Activated T-helper 1 cell treated with anti-CD3 and anti-CD28 coated beads, Interleukin-2, amount 50 U/mL, for 16 hours (primary cell): ENCODE measurements at places on chromosomes 5 and 9.

DNA sequence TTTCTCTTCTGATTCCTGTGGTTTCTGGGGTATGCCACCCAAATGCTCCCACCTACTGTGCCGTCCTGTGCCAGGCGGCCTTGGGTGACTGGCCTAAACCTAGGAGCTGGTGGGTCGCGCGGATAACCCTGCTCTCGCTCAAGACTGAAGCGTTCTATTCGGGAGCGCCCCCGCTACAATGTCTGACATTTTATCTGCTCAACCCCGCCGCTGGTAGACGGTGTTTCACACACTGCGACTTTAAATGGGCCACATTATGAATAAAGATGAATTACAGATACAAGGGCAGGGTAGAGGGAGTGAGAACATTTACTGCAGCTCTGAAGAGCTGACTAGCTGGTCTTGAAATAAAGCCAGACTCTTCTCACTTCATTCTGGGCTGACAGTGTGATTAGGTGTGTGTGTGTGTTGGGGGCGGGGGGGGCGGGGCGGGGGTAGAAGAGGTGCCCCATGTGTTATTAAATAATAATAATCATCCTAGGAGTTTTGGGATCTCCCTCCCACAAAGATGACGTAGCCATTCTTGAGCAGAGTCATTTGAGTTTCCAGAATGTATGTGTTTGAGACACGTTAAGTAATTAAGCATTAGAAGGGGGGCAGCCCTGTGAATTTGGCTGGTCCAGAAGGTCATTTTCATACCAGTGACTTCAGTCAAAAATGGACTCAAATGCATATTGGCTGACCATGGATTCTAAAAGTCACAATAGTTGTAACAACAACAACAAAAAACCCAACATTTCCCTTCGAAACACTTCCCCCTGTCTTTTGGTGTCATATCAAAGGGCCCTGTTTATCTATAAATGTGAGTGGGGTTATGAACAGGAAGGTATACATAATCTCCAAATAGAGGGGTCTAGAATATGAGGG, 1.0 kb upstream of the PTCH1 start:
- no peak for DNase-seq

GRCh38 chr5:181161534-181162175, 14.3 kb downstream of the OR2V2 start:
- DNase-seq = no peak

GRCh38 chr5:142810743-142811290, 40.6 kb downstream of the ARHGAP26 start:
- DNase-seq = no peak

DNA sequence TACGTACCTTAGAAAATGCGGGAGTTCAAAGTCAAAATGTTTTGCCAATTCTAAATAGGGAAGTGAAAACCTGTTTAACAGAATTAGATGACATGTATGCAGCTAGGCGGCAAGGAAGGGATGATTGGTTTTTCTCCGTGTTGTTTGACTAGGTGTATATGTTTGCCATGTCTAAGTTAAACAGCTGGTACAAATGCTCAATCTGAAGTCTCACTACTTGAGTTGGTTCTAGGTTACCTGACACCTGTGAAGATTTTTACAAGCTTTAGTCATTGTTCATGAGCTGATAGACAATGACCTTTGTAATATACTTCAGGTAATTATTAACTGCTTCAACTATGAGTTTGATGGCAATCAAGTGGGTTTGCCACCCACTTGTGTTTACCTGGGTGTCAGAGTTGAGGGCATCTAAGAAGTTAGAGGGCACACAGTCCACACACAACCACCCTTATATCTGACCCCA, 74.3 kb downstream of the SLC44A1 start:
- no peak for DNase-seq

GRCh38 chr5:124444147-124444775, 302.2 kb downstream of the ZNF608 start:
- DNase-seq = no peak

GRCh38 chr5:98066910-98067309, 706.6 kb upstream of the RGMB start:
- DNase-seq = no peak

DNA sequence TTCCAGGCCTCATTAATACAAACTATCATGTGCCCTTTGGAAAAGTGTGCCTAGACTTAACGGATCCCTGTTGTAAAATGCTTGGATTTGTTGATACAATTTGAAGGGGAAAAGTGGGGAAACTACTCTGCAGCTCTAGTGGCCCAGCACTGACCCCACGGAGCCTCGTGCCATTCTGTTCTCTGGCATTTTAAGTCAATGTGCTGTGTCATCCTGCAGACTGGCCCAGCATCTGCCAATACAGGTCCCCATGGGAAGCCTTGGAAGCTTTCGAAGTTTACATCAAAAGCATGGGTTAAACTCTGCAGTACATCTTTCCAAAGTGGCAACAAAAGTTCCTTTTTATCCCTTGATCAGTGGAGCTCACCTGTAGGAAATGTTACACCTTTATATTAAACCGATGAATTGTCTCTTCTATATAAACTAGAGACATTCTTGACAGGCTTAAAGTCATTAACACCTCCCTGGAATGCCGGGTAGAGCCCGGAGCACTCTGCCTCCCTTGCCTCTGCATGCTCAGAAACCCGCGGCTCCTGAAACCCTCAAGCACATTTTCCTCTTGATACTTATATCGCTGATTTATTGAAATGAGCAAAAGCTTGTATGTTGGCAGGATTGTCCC, 596.0 kb upstream of the ADAMTS16 start:
- no peak for DNase-seq

- no peak for DNase-seq
These were observed 866.1 kb downstream of the TLE4 start for GRCh38 chr9:80437825-80438224.

- no peak for DNase-seq
These were observed 385.5 kb upstream of the MEF2C start for GRCh38 chr5:89268460-89268859.

GRCh38 chr5:37494756-37495155, 115.6 kb downstream of the WDR70 start:
- no peak for DNase-seq

DNA sequence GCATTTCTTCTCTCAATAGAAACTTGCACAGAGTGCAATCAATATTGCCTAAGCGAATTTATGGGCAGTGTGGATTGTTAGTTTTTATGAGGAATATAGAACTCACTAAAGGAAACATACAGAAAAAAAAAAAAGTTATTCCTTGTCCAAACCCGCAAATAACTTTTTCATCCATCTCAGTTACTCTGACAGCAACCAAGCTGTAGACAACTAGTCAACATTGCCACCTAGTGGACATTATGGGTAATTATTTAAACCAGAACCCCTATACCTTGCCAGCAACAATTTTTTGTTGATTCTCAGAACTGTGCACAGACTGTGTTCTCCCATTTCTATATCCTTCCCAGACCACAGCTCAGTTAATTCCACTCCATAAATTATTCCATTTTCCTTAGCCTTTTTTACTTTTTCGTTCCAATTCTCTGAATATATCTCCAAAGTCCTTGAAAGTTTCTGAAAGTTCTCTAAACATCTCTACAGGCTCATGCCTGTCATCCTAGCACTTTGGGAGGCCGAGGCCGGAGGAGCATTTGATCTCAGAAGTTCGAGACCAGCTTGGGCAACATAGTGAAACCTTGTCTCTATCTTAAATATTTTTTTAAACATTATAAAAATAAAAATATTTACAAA, 2.6 kb upstream of the AFAP1L1 start:
- DNase-seq = no peak

DNA sequence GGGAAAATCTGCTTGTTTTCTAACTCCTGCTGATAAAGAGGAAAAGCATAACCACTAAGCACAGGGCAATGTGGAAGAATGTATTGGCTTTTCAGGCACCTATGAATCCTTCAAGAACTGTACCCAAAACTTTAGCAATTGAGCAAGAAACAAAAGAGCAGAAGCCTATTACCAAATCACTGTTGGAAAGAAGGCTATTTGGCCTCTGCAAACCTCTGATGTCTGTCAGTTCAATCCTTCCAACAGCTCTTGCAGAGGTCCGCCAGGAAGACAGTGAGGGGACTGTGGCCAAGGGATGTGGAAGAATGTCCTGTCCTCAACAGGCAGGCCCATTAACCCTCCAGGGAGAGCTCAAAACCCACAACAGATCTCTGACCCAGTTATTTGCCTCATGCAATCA, 328.6 kb downstream of the ENC1 start:
- DNase-seq = no peak

DNA sequence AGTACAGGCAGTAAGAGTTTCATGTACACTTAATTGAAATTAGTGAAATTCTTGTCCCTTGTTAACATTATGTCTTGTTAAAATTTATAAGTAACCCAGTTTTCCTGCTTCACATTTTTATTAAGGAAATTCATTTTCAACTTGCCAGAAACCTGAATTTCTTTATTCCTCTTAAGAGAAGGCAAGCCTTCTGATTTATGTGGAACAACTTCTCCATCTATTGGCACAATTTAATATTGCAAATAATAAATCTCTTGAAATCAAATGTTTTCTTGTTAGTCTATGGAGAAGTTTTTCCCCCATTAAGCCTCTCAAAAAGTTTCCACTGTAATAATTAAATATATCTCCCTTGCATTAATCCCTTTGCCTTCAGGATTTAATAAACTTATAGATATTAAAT, 33.8 kb upstream of the ACO1 start:
- no peak for DNase-seq

- DNase-seq = no peak
These were observed 8.0 kb downstream of the BRD3 start for GRCh38 chr9:134059661-134060395.

GRCh38 chr5:56814361-56814962, 887 bp upstream of the MAP3K1 start:
- DNase-seq = peak; percentile 26

DNA sequence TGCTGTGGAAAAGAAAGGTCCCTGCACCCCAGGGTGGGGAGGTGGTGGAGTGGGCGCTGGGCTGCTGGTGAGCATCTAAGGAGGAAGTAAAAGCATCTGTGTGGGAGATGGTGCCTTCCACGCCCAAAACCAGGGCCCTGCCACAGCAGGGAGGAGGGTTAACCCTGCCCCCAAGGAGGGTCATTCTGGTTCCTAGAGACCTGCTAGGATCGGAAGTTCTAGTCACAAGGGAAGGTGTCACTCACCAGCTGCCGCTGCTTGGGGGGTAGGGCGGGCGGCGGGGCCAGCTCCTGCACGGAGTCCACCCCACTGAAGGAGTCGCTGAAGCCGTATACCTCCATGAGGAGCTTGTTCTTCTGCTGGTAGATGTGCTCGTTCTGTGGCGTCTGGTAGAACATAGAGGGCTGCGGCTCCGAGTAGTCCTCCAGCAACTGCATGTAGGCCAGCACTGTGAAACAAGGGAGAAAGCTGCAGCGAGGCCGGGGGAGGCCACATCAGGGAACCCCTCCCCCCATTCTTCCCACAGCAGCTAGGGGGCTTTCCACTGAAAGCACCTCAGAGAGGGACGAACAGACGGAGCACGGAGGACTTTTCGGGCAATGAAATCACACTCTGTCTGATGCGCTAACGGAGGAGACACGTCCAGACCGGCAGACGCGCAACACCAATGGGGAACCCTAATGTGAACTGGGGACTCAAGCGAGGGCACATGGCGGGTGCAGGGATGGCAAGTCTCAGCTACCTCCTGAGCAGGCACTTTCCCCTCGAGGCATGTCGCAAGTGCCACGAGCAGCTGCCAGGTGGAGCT, 76.4 kb downstream of the PRRT1B start:
- DNase-seq = no peak

GRCh38 chr5:68395926-68396511, 180.5 kb downstream of the PIK3R1 start:
- DNase-seq = no peak

- DNase-seq = no peak
These were observed 75.4 kb downstream of the PRR16 start for GRCh38 chr5:120539471-120539870.

DNA sequence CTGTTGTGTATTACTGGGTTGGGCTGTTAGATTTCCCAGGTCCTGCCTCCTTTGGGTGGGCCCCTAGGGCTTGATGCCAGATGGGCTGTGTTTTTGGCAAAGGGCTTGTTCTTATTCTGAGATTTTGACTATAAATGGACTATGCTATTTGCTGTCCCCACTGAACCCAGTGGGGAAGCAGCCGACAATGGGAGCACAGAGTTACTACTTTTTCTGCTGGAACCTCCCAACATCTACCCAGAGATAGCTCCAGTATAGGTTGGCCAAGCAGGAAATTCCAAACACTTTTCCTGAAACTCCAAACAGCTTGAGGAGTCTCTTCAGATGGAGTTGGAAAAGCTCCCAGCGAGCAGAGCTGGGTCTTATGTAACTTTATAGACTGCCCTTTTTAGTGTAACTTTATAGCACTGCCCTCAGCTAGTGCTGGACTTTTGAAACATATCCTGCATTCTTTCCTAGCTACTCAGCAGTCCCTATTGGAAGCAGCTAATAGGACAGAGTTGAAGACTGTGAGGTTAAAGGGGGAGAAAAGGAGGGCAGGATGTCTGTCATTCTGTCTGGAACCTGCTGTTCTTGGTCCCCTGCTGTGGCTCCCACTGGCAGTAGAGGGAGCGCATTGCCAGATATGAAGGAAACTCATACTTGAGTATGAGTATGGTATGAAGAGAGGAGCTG, 21.0 kb downstream of the RUSC2 start:
- DNase-seq = no peak

- no peak for DNase-seq
These were observed 117.3 kb upstream of the LHFPL2 start for GRCh38 chr5:78765756-78766411.
